ENCODE measurements at places on chromosomes 6 and 20.

- no peak for DNase-seq
These were observed 17.9 kb upstream of the ZNF451 start for GRCh38 chr6:57072108-57072507.

GRCh38 chr6:149271348-149272340 lies 45.9 kb upstream of the TAB2 start:
- no peak for DNase-seq

DNA sequence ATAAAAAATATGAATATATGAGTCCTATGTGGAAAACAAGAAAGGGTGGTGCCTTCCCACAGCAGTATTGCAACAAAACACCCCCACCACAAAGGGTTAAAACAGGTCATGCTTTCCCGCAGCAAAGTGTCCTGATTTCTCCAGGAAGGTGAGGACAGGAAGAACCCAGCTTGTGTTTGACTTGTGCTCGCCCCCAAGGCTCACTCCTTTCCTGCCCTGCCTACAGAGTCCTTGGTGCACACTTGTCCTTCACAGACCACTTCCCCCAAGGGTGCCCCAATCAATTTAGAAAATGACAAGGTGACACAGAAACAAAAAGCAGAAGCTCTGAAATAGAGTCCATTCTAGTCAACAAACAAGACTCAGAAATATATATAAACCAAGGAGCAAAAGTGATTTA lies 237.4 kb downstream of the PTPRK start:
- no peak for DNase-seq

- no peak for DNase-seq
These were observed 24.1 kb upstream of the GTF3C6 start for GRCh38 chr6:110934381-110934898.

- no peak for DNase-seq
These were observed 13.1 kb downstream of the NTSR1 start for GRCh38 chr20:62721511-62722370.

DNA sequence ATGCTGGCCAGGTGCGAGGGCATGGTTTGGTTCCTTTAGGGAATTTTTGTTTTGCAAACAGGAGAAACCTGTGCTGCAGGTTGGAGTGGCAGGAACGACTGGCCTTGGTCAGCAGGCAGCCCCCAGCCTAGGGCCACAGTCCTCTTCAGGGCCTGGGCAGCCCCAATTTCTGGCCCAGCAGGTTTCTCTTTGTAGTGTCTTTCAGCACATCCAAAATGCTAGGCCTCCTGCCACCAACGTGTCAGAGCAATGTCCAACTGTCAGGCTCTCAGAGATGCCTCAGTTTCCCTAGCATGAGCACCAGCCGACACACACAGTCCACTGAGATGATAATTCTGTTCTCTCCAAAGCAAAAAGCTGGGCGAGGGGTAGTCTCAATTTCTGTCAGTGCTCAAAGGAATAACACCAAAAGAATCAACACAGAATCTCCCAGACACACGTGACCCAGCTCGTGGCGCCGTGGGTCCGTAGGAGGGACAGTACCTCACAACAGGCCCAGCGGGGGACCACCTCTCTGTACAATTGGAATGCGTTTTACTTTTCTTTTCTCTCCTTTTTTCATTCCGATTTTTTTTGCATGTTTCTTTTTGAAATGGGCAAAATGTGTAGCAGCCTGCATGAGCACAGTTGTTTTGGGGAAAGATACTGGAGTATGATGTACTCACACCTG lies 125.9 kb downstream of the TAF4 start:
- no peak for DNase-seq

DNA sequence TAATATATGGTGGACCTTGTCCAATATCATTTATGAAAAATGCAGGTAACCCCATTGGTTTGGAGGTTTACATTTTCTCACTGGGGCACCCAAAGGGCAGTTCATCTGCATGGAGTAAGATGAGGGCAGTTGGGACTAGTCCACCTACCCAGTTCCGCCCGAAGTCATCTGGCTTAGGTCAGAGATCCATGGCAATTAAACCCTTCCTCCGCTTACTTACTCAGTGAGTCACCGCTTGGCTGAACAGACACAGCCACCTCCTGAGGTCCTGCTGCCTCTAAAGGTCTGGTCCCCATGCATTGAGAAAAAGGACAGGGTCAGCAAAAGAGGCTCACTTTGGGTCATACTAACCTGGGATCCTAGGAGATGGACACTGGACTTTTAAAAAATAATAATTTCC lies 102.9 kb upstream of the PRL start:
- DNase-seq: no peak

DNA sequence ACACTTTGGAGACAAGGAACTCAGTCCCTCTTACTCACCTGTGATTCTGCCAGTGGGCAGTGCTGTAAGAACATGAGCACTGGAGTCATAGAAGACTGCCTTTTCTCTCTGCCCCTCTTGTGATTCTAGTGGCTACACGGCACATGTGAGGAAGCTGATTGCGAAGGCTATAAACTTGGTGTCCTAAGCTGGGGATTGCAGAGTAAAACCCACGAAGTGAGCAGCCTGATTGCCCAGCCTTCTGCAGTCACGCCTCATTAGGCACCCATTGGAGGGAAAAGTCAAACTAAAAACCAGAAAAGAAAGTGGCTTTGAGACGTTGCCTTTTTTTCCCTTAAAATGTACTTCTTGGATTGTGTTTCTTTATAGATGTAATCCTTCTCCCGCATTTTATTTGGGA lies 748.4 kb upstream of the CHD6 start:
- DNase-seq: no peak

DNA sequence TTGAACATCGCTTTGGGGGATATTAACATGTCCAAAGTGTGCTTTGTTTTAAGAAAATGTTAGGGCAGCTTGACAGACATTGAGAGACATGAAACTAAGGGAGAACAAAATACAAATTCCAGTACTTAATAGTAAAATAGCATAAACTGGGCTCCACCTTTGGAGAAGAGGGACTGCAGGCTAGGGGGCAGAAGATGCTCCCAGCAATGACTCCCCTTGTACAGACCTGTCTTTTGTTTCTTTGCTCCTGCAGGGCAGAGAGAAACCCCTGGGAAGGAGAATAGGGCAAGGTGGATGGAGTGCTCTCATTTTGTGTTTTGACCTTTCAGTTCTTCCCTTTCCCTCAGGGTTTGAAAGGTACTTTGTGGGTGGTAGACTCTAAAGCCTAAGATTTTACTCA lies 115.6 kb upstream of the PLCB4 start:
- DNase-seq: no peak

- DNase-seq: peak; percentile 9
These were observed 120.7 kb upstream of the ZFP64 start for GRCh38 chr20:52312132-52312729.

- no peak for DNase-seq
These were observed 210.3 kb downstream of the PLCB1 start for GRCh38 chr20:8342391-8342790.

GRCh38 chr6:101088594-101088993 lies 207.5 kb upstream of the ASCC3 start:
- no peak for DNase-seq

DNA sequence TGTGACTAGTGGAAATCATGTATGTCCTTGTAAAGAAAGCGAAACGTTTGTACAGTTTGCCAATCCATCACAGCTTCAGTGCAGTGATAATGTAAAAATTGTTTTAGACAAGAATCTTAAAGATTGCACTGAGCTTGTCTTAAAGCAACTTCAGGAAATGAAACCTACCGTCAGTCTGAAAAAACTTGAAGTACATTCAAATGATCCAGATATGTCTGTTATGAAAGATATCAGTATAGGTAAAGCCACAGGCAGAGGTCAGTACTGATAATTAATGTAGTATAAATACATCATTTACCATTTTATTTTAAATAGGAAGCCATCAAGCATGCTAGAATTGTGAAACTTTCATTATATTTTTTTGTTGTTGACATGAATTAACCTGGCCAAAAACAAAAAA lies 60.9 kb upstream of the SMIM8 start:
- no peak for DNase-seq

- no peak for DNase-seq
These were observed 48.0 kb upstream of the NOP56 start for GRCh38 chr20:2604506-2604835.

GRCh38 chr6:108779536-108780275 lies 68.5 kb upstream of the ARMC2 start:
- no peak for DNase-seq

DNA sequence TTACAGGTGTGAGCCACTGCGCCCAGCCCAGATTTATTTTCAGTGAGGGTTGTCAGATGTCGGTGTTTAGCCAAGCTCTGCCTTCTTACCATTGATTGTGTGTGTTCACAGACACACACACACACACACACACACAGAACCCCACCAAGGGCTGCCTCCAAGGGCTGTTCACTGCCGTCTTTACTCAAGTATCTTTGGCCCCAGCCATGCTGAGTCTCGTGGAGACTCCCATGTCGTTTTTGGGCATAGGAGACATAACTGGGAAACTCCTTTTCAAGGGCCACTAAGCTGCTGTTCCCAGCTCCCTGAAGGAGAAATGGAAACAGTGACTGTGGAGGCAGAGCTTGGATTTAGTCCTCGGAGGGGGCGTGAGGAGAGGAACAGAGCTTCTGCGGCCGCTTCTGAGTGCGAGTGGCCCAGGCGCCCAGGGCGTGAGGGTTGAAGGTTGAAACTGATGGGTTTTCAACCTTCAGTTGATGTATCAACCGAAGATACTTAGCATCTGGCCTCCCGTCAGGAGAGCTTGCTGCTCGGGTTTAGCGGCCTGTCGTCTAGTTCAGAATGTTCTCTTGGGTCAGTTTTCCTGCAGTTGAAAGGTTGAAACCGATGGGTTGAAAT lies 243.6 kb downstream of the TTLL2 start:
- DNase-seq: no peak

- no peak for DNase-seq
These were observed 35.8 kb downstream of the RREB1 start for GRCh38 chr6:7143476-7143974.

DNA sequence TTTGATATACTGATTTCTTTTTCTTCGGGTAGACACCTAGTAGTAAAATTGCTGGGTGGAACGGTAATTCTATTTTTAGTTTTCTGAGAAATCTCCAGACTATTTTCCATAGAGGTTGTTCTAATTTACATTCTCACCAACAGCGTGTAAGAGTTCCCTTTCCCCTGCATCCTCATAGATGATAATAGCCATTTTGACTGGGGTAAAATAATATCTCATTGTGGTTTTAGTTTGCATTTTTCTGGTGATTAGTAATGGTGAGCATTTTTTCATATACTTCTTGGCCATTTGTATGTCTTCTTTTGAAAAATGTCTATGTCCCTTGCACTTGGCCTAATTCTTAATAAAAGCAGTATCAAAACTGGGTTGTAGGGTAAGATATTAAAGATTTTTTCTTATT lies 148.9 kb upstream of the SIM1 start:
- no peak for DNase-seq
